ENCODE measurements at places on chromosomes 1 and 21.

- DNase-seq = no peak
Observed at GRCh38 chr1:197199923-197200271, 53.4 kb upstream of the ASPM start.

- DNase-seq = no peak
Observed at GRCh38 chr1:107739201-107739600, 225.8 kb downstream of the VAV3 start.

DNA sequence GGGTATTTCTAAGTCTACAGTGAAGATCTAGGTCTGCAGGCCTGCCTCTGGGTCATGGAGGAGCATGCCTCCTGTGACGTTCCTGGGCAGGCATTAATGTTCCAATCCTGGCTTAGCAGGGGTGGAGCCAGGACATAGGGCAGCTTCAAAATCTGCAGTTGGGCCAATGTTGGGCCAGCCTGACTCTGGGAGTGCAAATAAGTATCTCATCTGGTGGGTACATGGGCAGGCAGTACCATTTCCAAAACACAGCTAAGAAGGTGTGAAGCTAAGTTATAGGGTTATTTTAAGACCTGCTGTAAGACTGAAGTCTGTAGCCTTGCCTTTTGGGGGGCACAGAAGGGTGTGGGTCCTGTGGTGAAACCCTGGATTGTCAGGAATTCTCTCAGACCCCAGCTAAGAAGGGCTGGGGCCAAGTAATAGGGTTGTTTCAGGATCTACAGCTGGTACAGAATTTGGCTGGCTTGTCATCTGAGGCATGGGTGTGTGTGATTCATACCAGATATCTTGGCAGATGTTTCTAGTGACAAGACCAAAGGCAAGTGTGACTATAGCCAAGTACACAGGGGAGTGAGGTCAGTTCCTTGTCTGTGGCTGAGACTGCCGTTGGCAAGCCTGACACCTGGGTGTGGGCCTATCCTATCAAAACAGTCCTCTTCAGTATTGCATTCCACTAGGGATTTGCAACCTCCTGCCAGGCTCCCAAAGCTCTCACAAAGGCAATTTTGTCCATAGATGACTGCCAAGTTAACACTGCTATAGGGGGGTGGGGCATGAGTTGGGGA lies 468.7 kb upstream of the B3GALT2 start:
- DNase-seq = peak; percentile 65

- DNase-seq = no peak
Observed at GRCh38 chr1:23188434-23188884, 19.8 kb upstream of the LUZP1 start.

- no peak for DNase-seq
Observed at GRCh38 chr1:157833145-157833544, 8.5 kb downstream of the CD5L start.

- peak; percentile 66 for DNase-seq
Observed at GRCh38 chr1:223747838-223748335, 35.5 kb downstream of the CAPN2 start.

DNA sequence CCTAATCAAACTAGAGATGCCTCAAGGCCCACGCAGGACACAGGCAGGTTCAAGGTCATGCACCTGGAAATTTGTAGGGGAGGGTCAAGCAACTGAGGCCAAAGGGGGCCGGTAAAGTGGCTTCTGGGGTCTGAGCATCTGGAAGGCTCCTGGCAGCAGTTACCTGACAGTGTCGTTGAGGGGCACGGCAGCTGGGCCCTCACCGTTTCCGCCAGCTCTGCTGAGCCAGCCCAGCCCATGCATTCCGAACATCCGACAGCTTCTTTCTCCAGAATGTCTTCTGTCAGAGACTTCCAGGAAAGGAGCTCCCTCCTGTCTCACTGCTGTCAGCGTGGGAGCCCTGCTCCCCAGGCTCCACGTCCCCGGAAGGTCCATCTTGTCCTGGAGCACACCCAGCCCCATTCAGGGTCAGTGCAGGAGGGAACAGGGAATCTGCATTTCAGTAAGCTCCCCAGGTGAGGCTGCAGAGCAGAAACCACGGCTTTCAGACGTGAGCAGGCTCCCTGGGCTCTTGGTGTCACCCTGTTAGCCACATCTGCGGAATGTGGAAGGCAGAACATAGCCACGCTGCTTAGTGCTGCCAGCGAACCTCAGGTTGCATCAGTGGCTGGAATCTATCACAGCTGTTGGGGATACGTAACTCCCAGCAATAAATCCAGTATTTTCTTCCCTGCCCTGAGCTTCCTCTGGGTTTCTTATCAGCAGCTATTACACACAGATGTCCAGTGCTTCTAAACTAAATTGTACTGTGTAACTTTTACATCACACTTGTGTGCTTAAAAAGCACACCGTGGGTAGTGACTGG lies 36.3 kb upstream of the FAM3B start:
- DNase-seq = peak; percentile 7

DNA sequence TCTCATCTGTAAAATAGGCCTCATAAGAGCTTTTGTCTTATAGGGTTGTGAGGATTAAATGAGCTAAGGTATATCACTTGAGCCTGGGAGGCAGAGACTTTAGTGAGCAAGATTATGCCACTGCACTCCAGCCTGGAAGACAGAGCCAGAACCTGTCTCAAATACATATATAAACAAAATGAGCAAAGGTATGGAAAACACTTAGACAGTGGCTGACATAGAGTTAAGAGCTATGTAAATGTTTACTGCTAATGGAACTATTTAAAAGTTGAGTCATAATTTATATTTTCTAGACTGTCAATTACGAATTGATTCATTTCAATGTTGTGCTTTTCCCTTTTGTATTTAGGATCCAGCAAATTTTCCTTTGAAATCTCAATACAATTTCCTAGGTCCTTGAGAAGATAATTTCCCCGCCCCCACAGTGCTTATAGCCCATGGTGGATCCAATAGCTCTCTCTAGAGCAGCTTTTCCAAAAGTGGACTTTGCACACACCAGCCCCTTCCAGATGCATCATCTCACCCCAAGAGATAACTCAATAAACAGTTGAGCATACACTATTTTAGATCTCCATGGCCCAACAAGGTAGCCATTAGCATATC lies 21.8 kb upstream of the RUNX3 start:
- no peak for DNase-seq

- DNase-seq = no peak
Observed at GRCh38 chr1:227369102-227369760, 50.9 kb upstream of the CDC42BPA start.

All from fibroblast of gingiva (primary cell).